HS-5 (cell line): ENCODE measurements at places on chromosomes 2 and 18.

DNA sequence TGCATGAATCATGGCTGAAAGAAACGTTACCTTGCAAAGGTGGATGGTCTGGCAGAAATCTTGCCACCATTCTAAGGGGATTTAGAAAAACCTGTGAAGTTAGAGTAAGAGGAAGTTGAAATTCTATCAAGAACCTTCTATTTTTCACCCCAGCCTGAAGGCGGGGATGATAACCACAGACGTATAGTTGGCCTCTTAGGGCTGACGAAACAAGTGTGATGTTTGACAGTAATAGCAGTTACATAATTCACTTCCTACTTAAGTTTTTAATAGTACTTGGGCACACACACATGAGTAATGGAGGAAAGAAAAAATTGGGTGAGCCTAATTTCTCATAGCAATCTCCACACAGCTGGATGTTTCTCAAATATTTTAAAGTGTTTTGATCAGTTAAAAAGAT lies 336.6 kb upstream of the SALL3 start:
- DNase-seq: no peak

DNA sequence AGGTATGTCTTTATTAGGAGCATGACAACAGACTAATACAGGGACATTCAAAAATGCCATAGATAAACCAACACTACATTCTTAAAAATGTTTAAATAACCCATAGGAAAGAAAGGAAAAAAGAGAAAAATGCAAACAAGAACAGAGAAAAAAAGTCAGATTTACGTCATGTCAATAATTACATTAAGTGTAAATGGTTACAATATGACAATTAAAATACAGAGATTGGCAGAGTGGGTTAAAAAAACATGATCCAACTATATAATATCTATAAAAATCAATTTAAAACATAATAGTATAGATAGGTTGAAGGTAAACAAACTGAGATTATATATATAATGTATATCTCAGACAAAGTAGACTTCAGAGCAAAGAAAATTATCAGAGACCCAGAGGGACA lies 255.8 kb downstream of the ANAPC1 start:
- no peak for DNase-seq

GRCh38 chr2:177169810-177170514 lies 42.6 kb upstream of the HNRNPA3 start:
- DNase-seq: no peak

DNA sequence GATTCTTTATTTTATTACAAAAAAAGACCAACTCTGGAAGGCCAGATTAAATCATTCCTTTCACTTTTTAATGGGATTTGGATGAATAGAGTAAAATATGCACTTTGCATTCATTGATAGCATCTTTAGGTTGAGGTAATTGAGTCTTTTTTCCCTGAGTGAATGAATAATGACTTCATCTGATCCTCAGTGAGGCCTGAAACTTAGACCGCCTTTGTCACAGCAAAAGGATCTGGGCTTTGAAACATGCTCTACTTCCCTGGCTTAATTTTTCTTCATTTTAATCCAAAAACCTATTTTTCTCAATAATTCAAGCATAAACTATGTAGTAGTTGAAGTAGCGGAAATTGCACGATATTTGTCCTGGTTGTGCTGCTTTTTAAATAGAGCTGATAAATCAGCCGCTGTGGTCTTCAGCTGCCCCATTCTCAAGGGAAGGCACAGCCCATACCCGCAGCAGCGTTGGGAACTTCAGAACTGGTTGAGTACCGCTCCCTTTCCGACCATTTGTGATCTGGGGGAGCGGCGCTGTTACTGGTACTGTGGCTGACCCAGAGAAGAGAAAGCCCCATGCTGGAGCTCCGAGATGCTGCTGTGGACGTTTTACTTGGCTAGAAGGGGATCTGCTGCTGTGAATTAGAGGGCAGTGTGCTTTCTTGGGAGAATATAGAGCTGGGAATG lies 145.3 kb upstream of the NFATC1 start:
- DNase-seq: no peak
